HFFc6 (cell line): ENCODE measurements at places on chromosomes 6 and 20. TPM values are rescaled to one million over a fixed set of nuclear protein-coding genes. Genes with fewer than 3 reads are reported as not detected.

Gene NINL
- total RNA-seq = 2.0 to 2.5 TPM (median 2.1 TPM) in 3 replicates

Gene LAMA5
- 1.4 to 2.1 TPM (median 1.8 TPM) in 3 replicates for total RNA-seq

Gene LAMP5
- not detected in 2 replicates for total RNA-seq

Gene MMP24
- 0.53 to 1.2 TPM (median 0.62 TPM) in 3 replicates for total RNA-seq

Gene DTNBP1
- total RNA-seq = 12.8 to 15.3 TPM (median 13.8 TPM) in 3 replicates

Gene MAP3K5
- total RNA-seq = 11.6 to 20.4 TPM (median 12.4 TPM) in 3 replicates

Gene OTOR
- total RNA-seq = not detected in 2 replicates

Gene C6orf132
- 5.2 to 6.6 TPM (median 5.8 TPM) in 3 replicates for total RNA-seq

Gene SLC35D3
- total RNA-seq = not detected in 3 replicates

Gene TSHZ2
- total RNA-seq = not detected in 3 replicates

Gene SPATA2
- total RNA-seq = 6.7 to 7.1 TPM (median 7.0 TPM) in 3 replicates

Gene LAMA4
- 90.3 to 140 TPM (median 128 TPM) in 3 replicates for total RNA-seq

Gene MYB
- total RNA-seq = 0.18 to 0.22 TPM (median 0.19 TPM) in 3 replicates

Gene LPA
- not detected in 3 replicates for total RNA-seq

Gene TFAP2A
- total RNA-seq = 74.5 to 89.0 TPM (median 78.1 TPM) in 3 replicates

Gene C20orf141
- not detected in 3 replicates for total RNA-seq

Gene SLC35F1
- total RNA-seq = not detected in 2 replicates

Gene PLAGL1
- 22.8 to 28.8 TPM (median 26.6 TPM) in 3 replicates for total RNA-seq

Gene LRRN4
- not detected in 3 replicates for total RNA-seq

Gene CRYBG1
- 8.2 to 9.9 TPM (median 8.7 TPM) in 3 replicates for total RNA-seq

Gene ATP6V1G2
- 2.9 and 3.9 TPM in 2 replicates for total RNA-seq

Gene HMGCLL1
- total RNA-seq = not detected in 3 replicates

Gene TBXT
- total RNA-seq = not detected in 3 replicates

Gene BPIFB1
- total RNA-seq = not detected in 3 replicates

Gene HLA-DOB
- total RNA-seq = 0.35 TPM in 1 of 3 replicates, not detected in the others

Gene TUBB1
- not detected in 3 replicates for total RNA-seq

Gene TGM3
- 0.09 to 0.29 TPM (median 0.11 TPM) in 3 replicates for total RNA-seq

Gene DCDC2
- total RNA-seq = not detected in 3 replicates

Gene TMEM30A
- total RNA-seq = 192 to 232 TPM (median 222 TPM) in 3 replicates

Gene UST
- total RNA-seq = 13.0 to 17.3 TPM (median 15.0 TPM) in 3 replicates
